ENCODE measurements at places on chromosomes 4 and X.

DNA sequence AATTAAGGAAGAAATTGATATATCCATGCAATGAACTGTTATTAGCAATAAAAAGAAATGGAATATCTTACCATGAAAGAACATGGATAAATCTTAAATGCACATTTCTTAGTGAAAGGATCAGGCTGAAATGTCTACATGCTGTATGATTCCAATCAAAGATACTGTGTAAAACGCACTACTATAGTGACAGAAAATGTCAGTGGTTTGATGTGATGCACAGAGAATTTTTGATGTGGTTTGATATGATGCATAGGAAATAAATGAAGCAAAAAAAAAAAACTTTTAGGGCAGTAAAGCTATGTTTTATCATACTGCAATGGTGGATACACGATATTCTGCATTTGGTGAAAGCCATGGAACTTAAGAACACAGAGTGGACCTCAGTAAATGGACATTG lies 547.6 kb downstream of the GABRG1 start:
- DNase-seq: no peak

- no peak for DNase-seq
Observed at GRCh38 chr4:139735381-139736273, 70.0 kb downstream of the MGST2 start.

- DNase-seq: no peak
Observed at GRCh38 chr4:69124941-69125340, 28.7 kb downstream of the UGT2B7 start.

DNA sequence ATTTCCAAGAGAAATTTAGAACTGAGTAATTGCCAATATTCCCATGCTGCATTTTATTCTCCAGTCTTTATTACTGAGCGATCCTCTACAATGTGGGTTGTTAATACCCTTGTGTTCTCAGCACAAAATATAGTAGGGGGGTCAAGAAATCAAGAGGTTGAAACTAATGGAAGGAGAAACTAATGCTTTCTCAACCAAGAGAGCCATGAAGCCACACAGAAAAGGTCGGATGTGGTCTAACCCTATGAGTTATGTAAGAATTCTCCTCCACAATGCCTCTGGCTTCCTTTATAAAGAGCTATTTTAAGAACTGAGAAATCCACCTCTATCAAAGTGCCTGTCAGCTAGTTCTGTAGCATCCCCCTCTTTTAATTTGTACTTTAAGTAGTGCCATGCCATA lies 268.5 kb downstream of the CHIC1 start:
- DNase-seq: no peak

DNA sequence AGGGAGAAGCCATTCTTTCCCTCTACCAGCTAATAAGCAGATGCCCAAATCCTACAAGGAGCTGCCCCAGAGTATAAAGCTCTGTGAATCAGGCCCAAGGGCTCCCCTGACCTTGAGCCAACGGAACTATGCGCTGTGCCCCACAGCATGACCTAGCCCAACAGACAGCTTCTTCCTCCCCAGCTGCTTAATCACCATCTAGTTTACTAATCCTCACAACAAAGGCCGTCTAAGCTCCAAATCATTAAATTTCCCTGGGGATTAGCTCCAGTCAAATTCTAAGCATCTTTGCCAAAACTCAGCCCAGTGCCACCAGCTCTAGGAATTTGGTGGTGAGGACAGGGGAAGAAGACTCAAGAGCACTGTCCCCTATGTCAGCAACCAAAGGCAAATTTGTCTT lies 113.1 kb downstream of the SHROOM4 start:
- DNase-seq: no peak

DNA sequence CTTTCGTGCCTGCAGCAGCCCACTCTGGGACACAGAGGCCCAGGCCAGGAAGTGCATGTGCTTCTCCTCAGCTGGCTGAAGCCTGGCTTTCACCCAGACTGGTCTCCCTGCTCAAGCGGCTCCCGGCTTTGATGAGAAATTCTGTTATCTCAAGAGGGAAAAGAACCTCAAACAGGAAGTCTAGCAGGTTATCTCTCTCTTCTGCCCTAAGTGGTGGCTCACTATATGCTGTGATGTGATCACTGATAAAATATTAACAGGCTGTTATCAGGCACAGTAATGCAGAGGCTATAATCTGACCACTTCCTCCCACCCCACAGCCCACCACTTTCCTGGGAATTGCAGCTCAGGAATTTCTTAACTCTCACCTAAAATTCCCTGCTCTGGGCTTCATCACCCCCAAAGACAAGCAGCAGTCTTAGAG lies 13.3 kb downstream of the CLDN2 start:
- no peak for DNase-seq

- no peak for DNase-seq
Observed at GRCh38 chrX:103910430-103910829, 52.0 kb upstream of the TMSB15B start.

- no peak for DNase-seq
Observed at GRCh38 chr4:85869181-85869580, 394.2 kb downstream of the ARHGAP24 start.

DNA sequence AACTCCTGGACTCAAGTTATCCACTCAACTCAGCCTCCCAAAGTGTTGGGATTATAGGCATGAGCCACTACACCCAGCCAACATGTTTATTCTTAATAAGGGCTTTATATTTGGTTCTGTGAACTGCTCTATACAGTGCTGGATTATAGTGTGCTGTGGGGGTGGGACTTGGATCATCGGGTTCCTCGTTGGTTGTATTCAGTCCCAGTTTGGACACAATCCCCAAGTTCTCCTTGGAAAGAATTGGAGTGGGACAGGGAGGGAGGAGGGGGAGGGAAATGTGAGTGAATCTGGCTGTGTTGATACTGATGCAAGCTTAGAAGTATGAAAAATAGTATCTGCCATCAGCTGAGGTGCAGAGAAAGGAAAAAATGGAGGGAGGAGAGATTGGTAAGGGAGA lies 121.3 kb downstream of the KIT start:
- no peak for DNase-seq

GRCh38 chrX:40240844-40241243 lies 143.1 kb upstream of the BCOR start:
- DNase-seq: no peak

- no peak for DNase-seq
Observed at GRCh38 chrX:40663880-40664630, 16.7 kb upstream of the CXorf38 start.

- DNase-seq: no peak
Observed at GRCh38 chr4:84531689-84532088, 32.6 kb upstream of the NKX6-1 start.

GRCh38 chrX:20739038-20739745 lies 472.5 kb upstream of the RPS6KA3 start:
- DNase-seq: no peak

GRCh38 chr4:26900765-26901164 lies 40.1 kb downstream of the STIM2 start:
- DNase-seq: no peak

DNA sequence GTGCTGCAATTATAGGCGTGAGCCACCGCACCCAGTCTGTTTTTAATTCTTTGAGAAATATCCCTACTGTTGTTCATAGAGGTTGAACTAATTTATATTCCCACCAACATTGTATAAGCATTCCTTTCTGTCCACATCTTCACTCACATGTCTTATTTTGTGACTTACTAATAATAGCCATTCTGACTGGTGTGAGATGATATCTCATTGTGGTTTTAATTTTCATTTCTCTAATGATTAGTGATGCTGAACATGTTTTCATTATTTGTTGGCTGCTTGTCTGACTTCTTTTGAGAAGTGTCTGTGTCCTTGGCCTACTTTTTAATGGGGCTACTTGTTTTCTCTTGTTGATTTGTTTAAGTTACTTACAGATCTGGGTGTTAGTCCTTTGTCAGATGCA lies 310.9 kb upstream of the MAOA start:
- no peak for DNase-seq

DNA sequence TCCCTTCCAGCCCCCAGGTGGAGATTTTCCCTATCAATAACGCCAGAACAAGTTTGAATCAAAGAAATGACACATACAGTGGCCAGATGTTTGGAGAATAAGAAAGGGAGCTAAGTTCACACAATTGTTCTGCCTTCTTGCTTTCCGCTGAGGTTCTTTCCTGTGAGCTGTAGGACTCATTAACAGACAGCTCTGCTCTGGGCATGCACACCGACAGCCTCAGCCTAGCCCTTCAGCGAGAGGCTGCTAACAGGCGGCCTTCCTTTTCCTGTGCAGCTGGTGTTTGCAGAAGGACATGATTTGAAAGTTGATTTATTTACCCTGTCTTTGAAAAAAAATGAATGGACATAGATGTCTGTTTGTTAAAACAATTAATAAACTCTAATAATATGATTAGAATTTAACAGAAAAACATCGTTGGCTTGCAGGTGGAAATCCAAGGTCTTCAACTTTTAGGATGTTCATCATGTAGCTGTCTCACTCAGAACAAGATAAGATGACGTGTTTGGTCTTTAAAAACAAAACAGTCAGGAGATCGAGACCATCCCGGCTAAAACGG lies 183.3 kb downstream of the KDR start:
- DNase-seq: peak; percentile 47

DNA sequence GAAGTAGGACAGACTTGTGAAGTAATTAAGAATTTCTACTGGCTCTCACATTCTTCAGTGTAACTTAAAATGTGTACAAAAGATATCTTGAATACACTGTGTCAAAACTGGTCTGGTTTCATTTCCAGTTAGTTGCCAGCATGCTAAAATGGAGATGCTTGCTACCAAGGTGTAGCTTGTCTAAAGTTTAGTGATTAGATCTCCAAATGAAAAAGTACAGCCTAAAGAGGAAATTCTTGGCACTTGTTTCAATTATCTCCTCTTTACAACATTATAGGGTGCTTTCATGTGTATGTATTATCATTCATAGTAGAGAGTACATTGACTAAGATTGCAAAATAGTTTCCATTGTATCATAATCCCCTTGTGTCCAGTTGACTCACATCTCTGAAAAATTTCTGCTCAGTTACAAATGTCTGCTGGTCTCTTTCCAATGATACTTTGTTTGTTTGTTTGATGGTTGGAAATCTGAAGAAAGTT lies 97.3 kb upstream of the SPRY1 start:
- no peak for DNase-seq

- DNase-seq: no peak
Observed at GRCh38 chr4:165426331-165426730, 47.5 kb downstream of the CPE start.

- DNase-seq: no peak
Observed at GRCh38 chr4:18981234-18981615, 959.7 kb upstream of the LCORL start.

DNA sequence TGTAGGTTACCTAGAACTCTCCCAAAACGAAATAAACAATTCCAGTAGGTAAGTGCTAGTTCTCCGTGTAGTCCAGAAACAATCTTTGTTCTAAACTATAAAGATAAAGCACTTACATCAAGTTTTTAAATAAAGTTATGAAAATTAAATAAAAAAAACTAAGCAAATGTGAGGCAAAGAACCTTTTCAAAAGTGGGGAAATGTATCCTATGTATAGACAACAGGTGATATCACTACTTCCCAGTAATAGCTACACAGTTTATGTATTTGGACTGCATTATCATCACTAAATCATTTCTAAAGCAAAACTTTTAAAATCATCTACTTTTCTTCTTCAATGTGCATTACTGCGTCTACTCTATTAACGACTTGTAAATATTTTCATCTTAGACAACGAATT lies 2.0 kb downstream of the YTHDC1 start:
- DNase-seq: no peak

DNA sequence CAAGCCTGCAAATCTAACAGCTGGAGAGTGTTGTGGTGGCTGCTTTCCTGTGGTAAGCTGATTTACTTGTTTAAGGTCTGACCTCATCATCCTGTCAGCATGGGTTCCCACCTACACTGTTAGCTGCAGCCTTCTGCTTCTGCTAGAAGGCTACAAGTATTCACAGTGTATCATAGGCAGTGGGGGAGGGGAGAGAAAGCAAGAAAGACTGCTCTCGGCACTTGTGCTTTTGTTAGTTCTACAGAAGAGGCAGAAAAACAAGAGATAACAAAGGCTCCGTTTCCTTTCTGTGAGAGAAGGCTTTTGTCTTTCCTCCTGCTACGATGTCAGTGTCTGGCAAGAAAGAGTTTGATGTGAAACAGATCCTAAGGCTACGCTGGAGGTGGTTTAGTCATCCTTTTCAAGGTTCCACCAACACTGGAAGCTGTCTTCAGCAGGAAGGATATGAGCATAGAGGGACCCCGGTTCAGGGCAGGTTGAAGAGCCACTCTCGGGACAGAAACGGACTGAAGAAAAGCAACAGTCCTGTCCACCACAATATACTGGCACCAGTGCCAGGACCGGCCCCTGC lies at the start of gene KLHL4:
KLHL4 (plus strand) TSS at position 232 of the 571 bp plus-strand sequence; CDS start at position 324, 92 bp downstream.
- no peak for DNase-seq

GRCh38 chrX:111719426-111720210 lies 38.6 kb downstream of the ALG13 start:
- no peak for DNase-seq

- no peak for DNase-seq
Observed at GRCh38 chrX:23661671-23662070, 5.6 kb upstream of the PRDX4 start.
